NCI-H2171 (cell line): ENCODE measurements at places on chromosomes 3 and 15.

DNA sequence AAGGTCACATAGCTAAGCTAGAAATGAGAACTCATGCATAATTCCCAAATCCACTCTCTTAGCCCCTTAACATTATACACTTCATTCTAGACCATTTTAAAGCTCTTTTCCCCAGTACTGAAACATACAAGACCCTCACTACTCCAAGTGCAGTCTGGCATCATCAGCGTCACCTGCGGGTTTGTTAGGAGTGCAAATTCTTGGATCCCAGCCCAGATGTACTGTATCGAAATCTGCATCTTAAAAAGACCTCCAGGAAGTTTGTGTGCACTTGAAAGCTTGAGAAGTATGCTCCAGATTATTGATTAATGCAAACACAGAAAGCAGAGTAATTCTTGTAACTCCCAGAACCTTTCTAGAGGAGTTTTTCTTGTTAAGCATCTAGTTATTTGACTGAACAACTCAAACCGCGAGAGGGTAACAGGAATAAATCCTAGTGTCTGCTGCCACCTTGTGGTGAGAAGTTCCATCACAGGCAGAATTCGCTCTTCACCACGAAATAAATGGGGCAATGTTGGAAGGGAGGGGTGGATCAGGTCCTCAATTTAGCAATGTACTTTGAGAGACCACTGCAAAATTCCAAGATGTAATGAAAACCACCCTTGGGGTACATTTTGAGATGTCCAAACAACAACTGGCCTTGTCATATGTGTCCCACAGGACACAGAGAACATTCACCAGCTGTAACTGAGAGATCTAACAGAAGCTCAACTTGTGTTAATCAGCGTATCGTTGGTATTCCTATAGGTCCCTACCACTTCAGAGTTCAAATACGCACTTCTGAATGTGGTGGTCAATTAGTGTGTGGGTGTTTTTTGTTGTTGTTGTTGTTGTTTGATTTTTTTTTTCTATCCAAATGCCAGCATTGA, 583 bp upstream of the C3orf49 start:
- peak; percentile 26 for DNase-seq

- peak; percentile 38 for DNase-seq
Measured at GRCh38 chr15:58409861-58410260, 21.9 kb upstream of the LIPC start.

DNA sequence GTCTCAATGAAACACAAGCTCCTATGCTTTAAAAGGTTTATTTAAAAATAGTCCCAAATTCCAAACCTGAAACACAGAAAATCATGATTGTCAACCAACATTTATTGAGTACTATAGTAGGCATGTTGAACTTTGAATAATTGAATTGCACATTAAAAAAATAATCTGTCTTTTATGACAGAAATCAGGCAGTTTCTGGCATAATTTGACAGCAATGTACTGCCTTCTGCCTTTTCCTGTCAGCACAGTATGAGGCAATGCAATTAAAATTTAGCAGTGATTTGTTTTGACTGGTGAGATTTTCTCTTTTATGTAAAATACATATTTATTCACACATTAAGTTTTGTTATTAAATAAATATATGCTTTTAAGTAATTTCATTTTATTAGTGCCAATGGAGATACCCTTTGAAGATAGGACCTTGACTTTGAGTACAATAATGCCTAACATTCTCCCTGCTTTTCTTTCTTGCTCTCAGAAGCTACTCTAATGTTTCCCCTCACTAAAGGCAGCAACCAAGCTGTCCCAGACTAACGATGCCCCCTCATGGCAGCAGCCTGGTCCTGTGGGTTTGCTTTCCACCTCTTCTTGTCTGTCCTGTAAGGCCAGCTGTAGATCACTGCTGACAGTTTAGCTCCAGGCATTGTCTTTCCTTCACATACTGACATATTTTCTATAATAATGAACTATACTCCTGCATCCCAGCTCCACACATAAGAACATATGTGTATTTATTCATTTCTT, 346.7 kb downstream of the IL20RB start:
- no peak for DNase-seq

DNA sequence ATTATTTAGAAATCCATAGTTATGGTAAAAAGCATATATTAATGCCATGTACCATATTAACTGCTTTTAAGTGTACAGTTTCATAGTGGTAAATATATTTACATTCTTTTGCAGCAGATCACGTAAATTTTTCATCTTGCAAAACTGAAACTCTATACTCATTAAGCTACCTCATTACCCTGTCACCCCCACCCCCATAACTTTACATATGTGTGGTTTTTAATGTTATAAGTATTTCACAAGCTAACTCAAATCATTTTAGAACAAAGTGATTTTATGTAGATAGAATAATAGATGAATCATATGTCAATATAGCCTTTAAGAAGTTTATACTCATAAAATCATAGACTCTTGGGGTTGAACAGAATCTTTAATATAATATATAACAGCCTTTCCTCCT, 7.1 kb upstream of the TP63 start:
- no peak for DNase-seq

GRCh38 chr3:119558626-119559317, 642 bp downstream of the CD80 start:
- no peak for DNase-seq

DNA sequence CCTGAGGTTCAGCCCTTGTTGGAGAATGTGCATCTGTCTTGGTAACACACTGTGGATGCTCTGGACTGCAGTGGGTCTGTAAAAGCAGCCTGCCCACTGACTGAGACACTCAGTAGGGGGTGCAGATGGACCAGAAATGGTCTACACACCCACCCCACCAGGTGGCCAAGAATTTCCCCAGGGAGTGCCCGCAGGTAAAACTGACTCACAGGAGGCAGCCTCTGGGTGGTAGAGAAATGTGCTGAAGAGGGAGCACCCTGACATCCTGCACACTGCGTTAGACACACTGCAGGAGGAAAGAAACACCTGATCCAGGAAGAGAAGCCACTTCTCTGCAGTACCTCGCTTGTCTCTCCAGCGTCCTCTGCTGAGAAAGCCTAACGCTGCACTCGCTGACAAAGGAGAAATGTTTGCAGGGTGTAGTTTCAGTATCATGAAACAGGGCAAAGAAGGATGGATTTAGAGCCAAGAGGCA, 109.5 kb upstream of the ABHD17C start:
- no peak for DNase-seq

DNA sequence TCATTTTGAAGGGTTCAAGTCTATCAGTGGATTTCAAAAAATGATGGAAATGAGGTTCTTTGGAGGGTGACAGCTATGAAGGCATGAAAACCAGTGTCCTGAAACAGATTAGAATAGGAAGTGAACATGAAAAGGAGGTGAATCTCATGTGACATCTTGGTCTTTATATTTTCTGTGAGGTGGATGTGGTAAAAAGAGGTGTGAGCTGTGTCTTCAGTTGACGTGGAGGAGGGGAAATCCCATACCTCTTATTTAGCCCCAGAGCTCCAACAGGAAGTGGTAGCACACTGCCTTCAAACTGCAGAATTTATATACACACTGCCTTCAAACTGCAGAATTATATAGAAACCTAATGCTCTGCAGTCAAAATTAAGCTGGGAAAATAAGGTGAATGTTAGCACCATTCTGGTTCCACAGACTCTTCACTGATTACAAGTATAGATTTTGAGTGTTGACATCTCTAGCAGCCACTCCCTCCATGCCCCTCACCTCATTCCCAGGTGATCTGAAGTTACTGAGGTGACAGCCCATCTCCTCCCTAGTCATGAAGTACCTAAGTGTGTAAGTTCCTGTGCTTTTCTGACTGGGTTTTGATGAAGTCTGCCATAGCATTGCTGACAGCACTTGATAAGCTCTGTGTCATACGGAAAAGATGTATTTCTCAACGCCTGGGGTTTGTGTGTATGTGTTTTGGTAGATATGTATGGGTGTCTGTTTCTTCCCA, 2.7 kb downstream of the RAB8B start:
- no peak for DNase-seq

DNA sequence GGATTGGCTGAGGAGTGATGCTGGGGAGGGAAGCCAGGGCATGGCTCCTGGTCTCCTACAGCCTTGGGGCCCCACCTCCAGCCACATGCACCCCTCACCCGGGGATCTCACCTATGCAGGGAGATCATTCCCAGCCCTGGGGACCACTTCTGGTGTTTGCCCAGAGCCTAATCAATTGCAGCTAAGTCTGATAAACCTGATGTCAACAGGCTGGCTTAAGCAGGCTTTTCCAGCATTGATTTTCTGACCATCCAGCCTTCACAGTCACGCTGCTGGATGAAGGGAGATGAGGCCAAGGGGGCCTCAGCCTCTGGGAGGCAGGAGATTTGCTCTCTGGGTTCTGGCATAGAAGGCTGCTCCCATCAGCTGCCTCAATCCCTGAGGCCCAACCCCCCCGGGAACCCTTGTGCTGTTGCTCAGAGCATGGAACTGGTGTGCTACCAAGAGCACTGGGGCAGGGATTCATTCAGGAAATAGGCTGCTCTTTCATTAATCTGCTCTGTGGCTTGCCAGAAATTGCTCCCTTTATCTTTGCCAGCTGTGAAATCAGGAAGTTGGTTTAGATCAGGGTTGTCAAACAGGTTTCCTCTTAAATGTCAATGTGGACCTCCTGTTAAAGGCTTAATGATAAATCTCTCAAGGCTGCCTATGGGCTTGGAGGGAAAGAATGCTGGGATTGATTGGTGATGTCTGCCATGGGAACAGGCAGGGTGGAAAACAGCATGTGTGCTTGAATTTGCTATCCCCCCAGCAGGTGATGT, 19.0 kb downstream of the FAM3D start:
- no peak for DNase-seq

DNA sequence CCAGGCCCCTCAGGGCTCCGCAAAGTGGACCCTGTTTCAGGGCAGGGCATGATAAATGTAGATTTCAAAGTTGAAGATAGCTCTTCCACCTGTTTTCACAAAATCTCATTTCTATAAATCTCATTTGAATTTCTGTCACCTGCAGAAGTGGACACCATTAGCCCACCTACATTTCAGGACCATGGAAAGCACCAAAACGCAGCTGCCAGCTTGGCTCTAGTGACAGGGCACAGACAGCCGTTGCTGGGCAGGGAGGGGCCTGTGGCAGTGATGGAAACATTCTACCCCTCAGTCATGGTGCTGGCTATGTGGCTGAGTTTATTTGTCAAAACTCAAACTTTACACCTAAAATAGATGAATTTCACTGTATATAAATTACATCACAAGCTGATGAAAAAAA, 40.4 kb downstream of the PRR23E start:
- no peak for DNase-seq

DNA sequence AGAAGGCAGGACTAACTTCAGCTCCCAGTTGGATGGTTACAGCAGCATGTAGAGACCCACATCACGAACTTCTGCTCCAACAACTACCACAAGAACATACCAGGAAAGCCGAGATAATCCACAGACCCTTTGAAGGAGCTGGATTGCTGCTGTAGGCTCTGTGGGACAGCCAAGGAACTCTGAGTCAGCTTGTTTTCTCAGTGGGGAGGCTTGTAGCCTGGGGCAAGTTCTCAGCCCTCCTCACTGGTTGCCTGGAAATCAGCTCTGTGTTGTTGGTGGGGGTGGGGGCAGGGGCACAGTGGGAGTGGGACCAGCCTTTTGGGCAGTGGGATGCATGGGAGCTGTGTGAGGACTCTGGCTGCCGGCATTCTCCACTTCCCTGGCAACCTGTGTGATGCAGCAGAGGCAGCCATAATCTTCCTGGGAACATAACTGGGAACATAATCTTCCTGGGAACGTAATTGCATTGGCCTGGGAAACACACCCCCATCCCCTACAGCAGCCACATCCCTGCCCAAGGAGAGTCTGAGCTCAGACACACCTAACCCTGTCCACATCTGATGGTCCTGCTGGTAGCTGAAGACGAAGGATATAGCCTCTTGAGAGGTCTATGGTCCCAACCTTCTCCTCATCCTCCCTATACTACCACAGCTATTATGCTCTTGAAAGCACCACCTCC, 153.1 kb downstream of the PEAK1 start:
- DNase-seq, result no peak

DNA sequence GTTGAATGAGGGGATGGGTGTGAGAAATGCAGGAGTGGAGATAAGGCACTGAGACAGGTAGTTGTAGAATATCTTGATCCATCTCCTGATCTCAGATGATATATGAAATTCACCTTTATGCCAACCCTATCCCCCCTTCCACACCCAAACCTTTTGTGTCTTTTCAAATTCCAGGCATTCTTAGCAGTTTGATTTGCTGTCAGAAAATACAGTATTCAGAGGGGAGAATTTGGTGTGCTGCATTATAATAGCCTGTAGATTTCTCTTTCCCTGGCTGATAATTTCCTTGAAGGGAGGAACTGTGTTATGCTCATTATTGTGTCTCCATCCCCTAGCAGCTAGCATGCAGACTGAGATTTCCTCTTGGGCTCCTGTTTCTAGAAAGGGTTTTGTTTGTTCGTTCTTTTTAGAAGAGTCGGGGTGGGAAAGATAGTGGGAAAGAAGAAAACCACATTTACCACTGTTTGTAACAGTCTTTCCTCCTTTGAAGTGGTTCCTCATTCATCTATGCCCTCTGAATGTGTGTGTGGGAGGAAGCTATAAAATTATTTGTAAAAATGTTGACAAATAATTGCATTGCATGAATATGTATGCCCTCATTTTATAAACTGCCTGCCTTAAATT, 373.4 kb downstream of the DIPK2A start:
- no peak for DNase-seq

GRCh38 chr3:65540666-65541065, 498.1 kb downstream of the MAGI1 start:
- DNase-seq, result peak; percentile 48

- no peak for DNase-seq
Measured at GRCh38 chr3:2653706-2654105, 456.5 kb downstream of the IL5RA start.

DNA sequence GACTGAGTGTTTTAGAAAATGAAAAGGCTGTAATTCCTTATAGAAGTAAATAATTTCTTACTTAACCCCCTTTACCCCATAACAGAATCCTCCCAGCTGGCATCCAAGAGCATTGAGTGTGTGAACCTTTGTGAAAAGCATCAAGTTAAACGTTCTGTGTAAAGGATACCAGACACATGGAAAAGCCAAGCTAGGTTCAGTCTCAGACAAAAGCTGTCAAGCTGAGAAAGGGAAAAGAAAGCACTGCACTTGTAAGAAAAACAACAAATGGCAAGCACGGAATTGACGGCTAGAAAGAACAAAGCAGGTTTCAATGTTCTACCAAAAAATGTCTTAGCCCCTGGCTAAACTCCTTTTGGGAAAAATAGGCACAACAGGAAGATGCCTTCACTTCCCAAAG, 176.5 kb downstream of the FHIT start:
- DNase-seq, result no peak

DNA sequence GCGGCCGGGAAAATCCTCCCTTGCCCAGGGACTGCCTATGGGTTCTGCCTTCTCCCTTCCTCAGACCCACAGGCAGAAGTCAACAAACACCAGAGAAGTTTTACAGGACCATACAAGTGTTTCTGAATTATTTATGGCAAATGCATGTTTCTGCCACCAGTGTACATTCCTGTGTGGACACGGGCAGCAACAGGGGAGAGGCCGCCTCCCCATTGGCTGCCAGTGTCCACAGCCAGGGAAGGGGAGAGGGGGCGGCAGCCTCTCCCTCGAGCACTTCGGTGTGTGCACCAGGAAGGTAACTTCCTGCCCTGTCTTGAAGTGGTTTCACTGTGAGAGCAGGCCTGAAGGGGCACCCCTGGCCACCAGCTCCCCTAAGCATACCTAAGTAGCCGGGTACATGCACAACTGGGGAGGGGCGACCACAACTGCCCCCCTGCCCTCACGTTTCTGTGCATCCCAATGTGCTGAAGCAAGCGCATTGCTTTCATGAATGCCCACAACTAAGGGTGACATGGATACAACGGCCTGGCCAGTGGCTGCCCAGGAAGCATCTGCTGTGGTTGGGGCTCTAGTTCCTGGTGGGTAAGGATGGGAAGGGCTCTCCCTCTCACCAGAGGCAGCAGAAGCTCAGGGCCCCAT, 14.8 kb upstream of the SHISA5 start:
- DNase-seq, result no peak
